ENCODE measurements at places on chromosomes 6 and 20. TPM values are rescaled to one million over a fixed set of nuclear protein-coding genes. Genes with fewer than 3 reads are reported as not detected.

The RBL1 gene
- total RNA-seq = 7.5 TPM

The CLIC5 gene
- not detected for total RNA-seq

The HSPA1L gene
- total RNA-seq = 1.4 TPM

The TNNC2 gene
- total RNA-seq = not detected

The CALHM4 gene
- total RNA-seq = not detected

The MOCS1 gene
- 2.0 TPM for total RNA-seq

The PKHD1 gene
- not detected for total RNA-seq

The GPR6 gene
- not detected for total RNA-seq

The PDE10A gene
- 27.5 TPM for total RNA-seq

The DLL1 gene
- 0.21 TPM for total RNA-seq

The PFDN6 gene
- total RNA-seq = 103 TPM

The OPN5 gene
- total RNA-seq = not detected

The SLC16A10 gene
- 0.08 TPM for total RNA-seq

The IMPG1 gene
- total RNA-seq = not detected

The B3GALT4 gene
- total RNA-seq = 0.66 TPM

The DUSP15 gene
- total RNA-seq = 0.90 TPM

The MCHR2 gene
- not detected for total RNA-seq

The PHACTR3 gene
- total RNA-seq = not detected

The RGS17 gene
- 3.2 TPM for total RNA-seq

The BMP2 gene
- total RNA-seq = 0.64 TPM

The SPTLC3 gene
- not detected for total RNA-seq

The SNAP25 gene
- 20.3 TPM for total RNA-seq

The DDO gene
- total RNA-seq = not detected

The WFDC10B gene
- total RNA-seq = not detected

The APCDD1L gene
- total RNA-seq = not detected

The CLDN20 gene
- not detected for total RNA-seq

The FAM209B gene
- total RNA-seq = 1.00 TPM

The RIPOR2 gene
- 0.26 TPM for total RNA-seq

The KCNQ5 gene
- total RNA-seq = 1.2 TPM

The MPIG6B gene
- not detected for total RNA-seq

The ULBP3 gene
- total RNA-seq = 3.4 TPM

The EFCAB8 gene
- total RNA-seq = not detected

The POU5F1 gene
- 11.6 TPM for total RNA-seq

The TSPO2 gene
- not detected for total RNA-seq

The EPHA7 gene
- total RNA-seq = 0.04 TPM

The MYB gene
- total RNA-seq = 0.52 TPM

The IYD gene
- not detected for total RNA-seq

The TOX2 gene
- total RNA-seq = 11.3 TPM

The LTA gene
- total RNA-seq = not detected

The FNDC11 gene
- total RNA-seq = 0.09 TPM

The MAP3K7 gene
- 11.6 TPM for total RNA-seq

The ZGPAT gene
- total RNA-seq = 26.1 TPM

The SMPDL3A gene
- total RNA-seq = 2.1 TPM

The DEFB124 gene
- not detected for total RNA-seq
